ENCODE measurements at places on chromosomes 5 and 9. TPM values are rescaled to one million over a fixed set of nuclear protein-coding genes. Genes with fewer than 3 reads are reported as not detected.

Gene SFXN1
- 133 TPM for total RNA-seq

Gene DND1
- total RNA-seq: 1.9 TPM

Gene LOX
- total RNA-seq: 0.11 TPM

Gene SLC4A9
- not detected for total RNA-seq

Gene ZER1
- 25.4 TPM for total RNA-seq

Gene IL5
- not detected for total RNA-seq

Gene WDR38
- not detected for total RNA-seq

Gene TLX3
- total RNA-seq: not detected

- H3K27me3 ChIP-seq: no peaks in the 10 kb centered on the region
- H3K4me3 ChIP-seq: no peak overlapping the region
- no peak overlapping the region for H3K27ac ChIP-seq
- H3K4me1 ChIP-seq: peaks cover 3% of the 10 kb centered on the region
Observed at GRCh38 chr5:102888483-102888882, 133.4 kb downstream of the PAM start.

DNA sequence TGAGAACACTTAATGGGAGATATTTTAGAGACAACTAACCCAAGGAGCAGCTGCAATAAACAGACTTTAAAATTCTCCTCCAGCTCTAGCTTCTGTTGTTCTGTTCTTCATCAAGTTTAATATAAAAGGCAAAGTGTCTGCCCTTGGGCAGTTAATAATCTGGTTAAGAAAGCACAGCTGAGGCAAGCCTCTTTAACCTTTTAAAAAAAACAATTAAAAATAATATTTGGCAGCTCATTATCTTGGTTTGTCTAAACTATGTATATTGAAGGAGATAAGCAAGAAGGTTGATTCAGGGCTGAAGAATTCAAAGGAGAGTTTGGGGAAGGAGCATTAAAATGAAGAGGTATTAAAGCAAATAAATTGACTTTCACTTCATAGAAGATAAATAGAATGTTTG is 75.4 kb downstream of the TSSK1B start:
- no peak for DNase-seq
- H3K27me3 ChIP-seq: no peaks in the 10 kb centered on the region
- H3K27ac ChIP-seq: no peak overlapping the region

GRCh38 chr5:176180781-176181180 is 57.4 kb upstream of the SIMC1 start:
- DNase-seq: no peak
- no peaks in the 10 kb centered on the region for H3K36me3 ChIP-seq
- H3K27ac ChIP-seq: no peak overlapping the region
- H3K4me1 ChIP-seq: no peaks in the 10 kb centered on the region
- peaks cover 17% of the 10 kb centered on the region for H3K27me3 ChIP-seq
- H3K4me3 ChIP-seq: no peak overlapping the region

- no peak overlapping the region for H3K27ac ChIP-seq
- no peaks in the 10 kb centered on the region for H3K27me3 ChIP-seq
- DNase-seq: no peak
- no peak overlapping the region for H3K4me3 ChIP-seq
- no peaks in the 10 kb centered on the region for H3K36me3 ChIP-seq
Observed at GRCh38 chr9:89657765-89658164, 53.0 kb downstream of the GADD45G start.

- no peaks in the 10 kb centered on the region for H3K27me3 ChIP-seq
- peak overlapping the region; percentile 78 for H3K4me3 ChIP-seq
- peak overlapping the region; percentile 97 for H3K27ac ChIP-seq
- DNase-seq: peak; percentile 17
- H3K36me3 ChIP-seq: peaks cover 6% of the 10 kb centered on the region
- peaks cover 48% of the 10 kb centered on the region for H3K4me1 ChIP-seq
Observed at GRCh38 chr5:43065387-43065947, 25.3 kb upstream of the ANXA2R start.

GRCh38 chr5:167790462-167791260 is 500.8 kb upstream of the WWC1 start:
- no peak for DNase-seq
- H3K27me3 ChIP-seq: no peaks in the 10 kb centered on the region
- H3K36me3 ChIP-seq: no peaks in the 10 kb centered on the region
- H3K4me3 ChIP-seq: no peak overlapping the region
- H3K4me1 ChIP-seq: no peaks in the 10 kb centered on the region
- H3K27ac ChIP-seq: no peak overlapping the region

DNA sequence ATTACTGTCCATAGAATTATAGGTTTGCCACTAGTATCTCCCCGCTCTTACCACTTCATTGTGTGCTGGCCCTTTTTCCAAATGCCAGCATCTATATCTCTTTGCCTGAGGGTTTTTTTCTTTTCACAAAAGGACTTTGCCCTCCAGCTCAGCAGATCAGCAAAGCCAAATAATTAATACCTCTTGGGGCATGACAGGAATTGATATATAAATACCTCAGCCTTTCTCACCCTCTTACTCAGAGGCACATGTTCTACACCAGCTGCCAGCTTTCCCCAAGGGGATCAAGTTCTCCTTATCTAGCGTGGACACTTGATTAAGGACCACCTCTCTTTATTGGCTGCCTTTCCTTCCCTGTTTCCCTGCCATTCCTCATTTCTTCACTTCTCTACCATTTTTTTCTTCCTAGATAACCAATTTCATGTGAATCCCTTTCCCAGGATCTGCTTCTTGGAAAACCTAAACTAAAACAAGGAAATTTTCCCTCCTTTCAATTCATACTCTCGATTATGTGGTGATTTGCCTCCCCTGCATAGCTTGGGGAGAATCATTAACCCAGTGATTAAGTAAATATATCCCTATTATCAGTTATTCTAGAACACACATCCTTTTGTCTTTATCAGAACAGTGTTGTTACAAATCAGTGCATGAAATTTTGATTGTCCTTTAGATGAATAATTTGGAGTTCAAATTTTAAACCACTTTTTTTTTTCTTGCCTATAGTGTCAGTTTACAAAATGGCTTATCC is 6.9 kb upstream of the NUDT12 start:
- H3K4me1 ChIP-seq: no peaks in the 10 kb centered on the region
- H3K4me3 ChIP-seq: no peak overlapping the region
- H3K27ac ChIP-seq: no peak overlapping the region
- no peaks in the 10 kb centered on the region for H3K27me3 ChIP-seq

DNA sequence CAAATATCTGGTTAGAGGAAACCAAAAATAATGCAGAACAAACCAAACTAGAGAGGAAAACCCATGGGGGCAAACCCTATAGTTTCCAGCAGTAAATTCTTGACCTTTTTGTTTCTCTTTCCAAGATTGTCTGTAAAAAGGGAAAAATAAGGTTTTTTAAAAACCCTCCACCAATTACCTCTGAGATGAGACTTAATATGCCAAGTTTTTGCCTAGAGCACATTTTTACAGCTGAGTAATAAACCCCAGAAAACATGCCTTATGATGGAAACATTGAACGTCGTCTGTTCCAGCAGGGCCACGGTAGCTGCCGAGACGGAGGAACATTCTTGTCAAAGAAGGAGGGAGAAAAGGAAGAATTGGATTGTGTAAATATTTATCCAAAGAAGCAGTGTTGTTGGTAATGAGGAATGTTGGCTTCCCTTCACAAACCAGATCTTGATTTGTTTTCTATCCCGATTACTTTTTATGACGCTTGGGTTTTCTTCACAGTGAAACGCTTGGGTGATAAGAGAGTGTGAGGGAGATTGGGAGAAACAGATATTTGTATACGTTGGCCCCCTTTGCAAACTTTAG is 17.3 kb upstream of the MSX2 start:
- no peak overlapping the region for H3K4me3 ChIP-seq
- H3K36me3 ChIP-seq: no peaks in the 10 kb centered on the region
- H3K27ac ChIP-seq: no peak overlapping the region

- H3K27me3 ChIP-seq: no peaks in the 10 kb centered on the region
- no peaks in the 10 kb centered on the region for H3K4me1 ChIP-seq
- no peak overlapping the region for H3K4me3 ChIP-seq
- peaks cover 26% of the 10 kb centered on the region for H3K36me3 ChIP-seq
Observed at GRCh38 chr9:32423371-32423770, 38.9 kb downstream of the ACO1 start.

- H3K27me3 ChIP-seq: peaks cover 2% of the 10 kb centered on the region
- no peak overlapping the region for H3K27ac ChIP-seq
- H3K4me3 ChIP-seq: no peak overlapping the region
- no peak for DNase-seq
- H3K4me1 ChIP-seq: no peaks in the 10 kb centered on the region
Observed at GRCh38 chr5:34585601-34586104, 70.5 kb upstream of the RAI14 start.

DNA sequence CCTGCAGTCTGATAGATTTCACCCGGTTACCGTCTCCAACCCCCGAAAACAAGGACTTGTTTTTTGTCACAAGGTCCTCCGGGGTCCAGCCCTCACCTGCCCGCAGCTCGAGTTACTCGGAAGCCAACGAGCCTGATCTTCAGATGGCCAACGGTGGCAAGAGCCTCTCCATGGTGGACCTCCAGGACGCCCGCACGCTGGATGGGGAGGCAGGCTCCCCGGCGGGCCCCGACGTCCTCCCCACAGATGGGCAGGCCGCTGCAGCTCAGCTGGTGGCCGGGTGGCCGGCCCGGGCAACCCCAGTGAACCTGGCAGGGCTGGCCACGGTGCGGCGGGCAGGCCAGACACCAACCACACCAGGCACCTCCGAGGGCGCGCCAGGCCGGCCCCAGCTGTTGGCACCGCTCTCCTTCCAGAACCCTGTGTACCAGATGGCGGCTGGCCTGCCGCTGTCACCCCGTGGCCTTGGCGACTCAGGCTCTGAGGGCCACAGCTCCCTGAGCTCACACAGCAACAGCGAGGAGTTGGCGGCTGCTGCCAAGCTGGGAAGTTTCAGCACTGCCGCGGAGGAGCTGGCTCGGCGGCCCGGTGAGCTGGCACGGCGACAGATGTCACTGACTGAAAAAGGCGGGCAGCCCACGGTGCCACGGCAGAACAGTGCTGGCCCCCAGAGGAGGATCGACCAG is 121.3 kb downstream of the DAB2IP start:
- DNase-seq: no peak
- H3K27ac ChIP-seq: no peak overlapping the region
- no peaks in the 10 kb centered on the region for H3K4me1 ChIP-seq

DNA sequence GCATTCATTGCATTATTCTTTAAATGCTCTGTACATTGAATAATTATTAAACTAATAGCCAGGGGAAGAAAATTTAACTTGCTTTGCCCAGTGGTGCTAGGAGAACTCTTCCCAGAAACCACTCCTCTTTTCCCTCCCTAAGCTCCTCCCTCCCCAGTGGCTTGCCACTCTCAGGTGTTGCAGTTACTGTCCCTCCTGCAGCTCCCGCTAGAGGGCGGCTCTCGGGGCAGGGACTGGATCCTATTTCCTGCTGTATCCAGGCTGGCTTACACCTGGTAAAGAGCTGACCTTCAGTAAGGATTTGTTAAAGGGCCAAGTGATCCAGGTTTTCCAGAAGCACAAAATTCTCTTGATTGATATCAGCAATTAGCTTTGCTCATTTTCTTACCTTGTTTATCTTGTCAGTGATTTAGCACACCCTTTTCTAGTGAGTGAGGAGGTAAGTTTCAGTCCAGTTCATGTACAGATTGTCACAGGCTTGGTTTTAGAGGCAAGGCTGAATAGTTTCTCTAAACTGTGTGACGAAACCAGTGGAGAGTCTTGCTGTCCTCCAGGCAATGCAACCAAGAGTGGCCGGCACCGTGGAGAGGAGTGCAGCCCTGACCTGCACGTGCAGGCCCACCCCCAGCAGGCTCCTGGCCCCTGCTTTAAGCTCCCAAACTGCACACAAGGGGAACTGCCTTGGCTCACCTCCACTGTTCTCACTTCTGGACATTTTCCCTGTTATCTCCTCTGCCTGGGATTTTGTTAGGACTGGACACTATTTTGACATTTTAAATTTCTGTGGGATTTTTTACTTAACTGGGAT is 423.8 kb downstream of the SPOCK1 start:
- DNase-seq: no peak
- no peak overlapping the region for H3K27ac ChIP-seq
- no peaks in the 10 kb centered on the region for H3K27me3 ChIP-seq
- no peak overlapping the region for H3K4me3 ChIP-seq

DNA sequence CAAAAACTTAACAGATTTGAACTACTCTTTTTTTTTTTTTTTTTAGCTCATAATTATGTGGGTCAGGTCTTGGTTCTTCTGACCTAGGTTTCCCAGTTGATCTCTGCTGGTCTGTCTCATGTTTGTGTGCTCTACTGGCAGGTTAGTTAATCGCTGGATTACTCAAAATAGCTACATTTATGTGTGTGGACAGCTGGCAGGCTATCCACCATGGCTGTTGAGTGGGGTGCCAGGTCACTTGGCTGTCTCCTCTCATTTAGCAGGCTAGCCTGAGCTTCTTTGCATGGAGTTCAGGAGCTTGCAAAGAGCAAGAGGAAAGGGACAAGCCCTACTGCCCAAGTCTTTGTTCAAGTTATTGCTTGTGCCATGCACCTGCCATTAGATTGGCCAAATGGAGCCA is 9.3 kb downstream of the ADCY2 start:
- no peak overlapping the region for H3K4me3 ChIP-seq
- no peaks in the 10 kb centered on the region for H3K36me3 ChIP-seq
- no peaks in the 10 kb centered on the region for H3K27me3 ChIP-seq
- no peaks in the 10 kb centered on the region for H3K4me1 ChIP-seq
- H3K27ac ChIP-seq: no peak overlapping the region
- no peak for DNase-seq

DNA sequence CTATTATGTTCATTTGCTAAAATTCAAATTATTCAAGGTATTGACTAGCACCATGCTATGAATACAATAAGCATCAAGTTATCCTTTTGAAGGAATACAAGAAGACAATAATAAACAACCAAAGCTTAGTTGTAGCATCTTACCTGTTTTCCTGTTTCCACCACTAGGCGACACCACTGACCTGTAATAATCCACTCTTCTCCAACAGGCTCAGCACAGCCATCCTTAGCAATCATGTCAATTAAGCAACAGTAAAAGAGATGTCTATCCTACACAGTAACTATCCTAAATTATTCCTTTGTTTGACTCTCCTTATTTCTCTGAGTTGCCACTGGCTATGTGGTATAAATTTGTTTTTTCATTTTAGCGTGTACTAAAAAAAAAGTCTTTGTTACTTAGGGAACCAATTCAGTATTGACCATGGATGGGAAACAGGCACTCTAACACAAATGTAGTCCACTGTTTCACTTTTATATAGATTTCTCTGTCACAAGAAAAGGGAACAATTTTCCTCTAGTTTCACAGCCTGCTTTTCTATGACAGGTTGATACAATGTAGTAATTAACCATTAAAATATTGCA is 46.2 kb downstream of the PCA3 start:
- no peaks in the 10 kb centered on the region for H3K4me1 ChIP-seq
- H3K27me3 ChIP-seq: peaks cover 2% of the 10 kb centered on the region
- H3K36me3 ChIP-seq: no peaks in the 10 kb centered on the region
- no peak for DNase-seq
- H3K4me3 ChIP-seq: no peak overlapping the region
